Immature natural killer cell (primary cell): ENCODE measurements at places on chromosomes 12 and 14. TPM values are rescaled to one million over a fixed set of nuclear protein-coding genes. Genes with fewer than 3 reads are reported as not detected.

DNA sequence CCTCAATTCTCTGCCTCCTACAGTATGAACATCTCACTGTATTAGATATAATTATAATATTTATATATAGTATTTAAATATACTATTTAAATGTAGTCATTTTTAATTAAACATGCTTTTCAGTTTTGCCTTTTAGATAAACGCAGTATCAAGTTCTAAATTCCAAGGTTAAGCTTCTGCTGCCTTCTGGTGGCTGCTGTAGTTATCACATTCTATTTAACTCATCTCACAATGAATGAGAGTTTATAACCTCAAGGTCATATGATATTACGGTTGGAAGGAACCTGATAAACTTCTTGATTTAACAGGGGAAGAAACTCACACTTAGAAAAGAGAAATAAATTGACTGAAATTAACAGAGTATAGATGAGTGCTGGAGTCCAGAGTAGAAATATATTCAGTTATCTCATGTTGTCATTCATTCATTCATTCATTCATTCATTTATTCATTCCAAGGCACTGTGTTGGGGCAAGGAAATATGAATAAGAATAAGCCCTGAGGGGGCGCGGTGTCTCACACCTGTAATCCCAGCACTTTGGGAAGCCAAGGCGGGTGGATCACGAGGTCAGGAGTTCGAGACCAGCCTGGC is 31.9 kb downstream of the GUCY2C start:
- DNase-seq = peak; percentile 20

DNA sequence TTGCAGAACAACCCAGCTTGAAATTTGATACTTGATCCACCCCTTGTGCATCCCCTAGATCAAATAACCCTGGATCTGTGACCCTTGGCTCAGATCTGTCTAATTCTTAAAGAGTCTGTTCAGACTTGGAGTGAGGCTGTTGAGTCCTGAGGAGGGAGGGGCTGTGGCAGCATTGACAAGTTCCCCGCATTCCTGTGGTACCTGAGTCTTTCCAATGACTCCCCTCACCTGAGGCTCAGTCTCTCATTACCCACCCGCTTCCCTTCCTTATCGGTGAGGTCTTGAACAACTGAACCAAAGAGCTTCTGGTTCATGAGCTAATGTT is 16.1 kb upstream of the HDAC7 start:
- DNase-seq = no peak

DNA sequence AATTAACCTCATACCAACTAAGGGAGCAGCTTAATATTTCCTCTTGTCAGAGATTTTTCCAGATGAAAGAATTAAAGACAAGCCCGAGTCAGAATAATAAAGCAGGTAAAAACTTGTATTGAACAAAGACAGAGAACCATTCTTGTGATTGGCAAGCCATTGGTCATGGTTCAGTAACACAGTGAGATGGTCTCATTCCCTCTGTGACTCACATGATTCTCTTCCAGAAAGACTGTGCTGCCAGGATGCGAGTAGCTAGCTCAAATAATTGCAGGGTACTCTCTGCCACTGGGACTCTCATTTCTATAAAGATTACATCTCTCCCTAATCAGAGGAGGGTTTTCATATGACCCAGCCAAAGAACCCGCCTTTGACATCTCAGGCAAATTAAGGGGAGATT is 179.4 kb downstream of the PHLDA1 start:
- no peak for DNase-seq

GRCh38 chr14:84273181-84273580 is 1256.8 kb upstream of the FLRT2 start:
- no peak for DNase-seq

DNA sequence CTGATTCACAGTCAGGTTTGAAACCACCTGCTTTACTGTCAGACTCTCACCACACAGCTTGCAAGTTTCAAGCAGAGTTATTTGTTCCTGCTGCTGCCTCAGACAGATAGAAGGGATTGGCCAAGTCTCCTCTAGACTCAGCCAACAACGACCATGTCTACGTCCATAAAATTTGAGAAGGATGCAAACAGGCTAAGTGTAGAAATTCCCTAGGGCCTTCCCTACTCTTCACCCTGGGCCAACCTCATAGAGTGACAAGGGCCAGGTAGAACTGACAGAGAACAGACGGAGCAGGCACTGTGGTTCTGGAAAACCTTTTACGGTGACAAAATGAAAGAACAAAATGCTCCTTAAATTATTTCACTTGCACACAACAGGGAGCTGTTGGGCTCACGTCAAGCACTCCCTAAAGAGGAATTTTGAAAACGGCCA is 39.5 kb downstream of the CLIP1 start:
- DNase-seq = no peak

DNA sequence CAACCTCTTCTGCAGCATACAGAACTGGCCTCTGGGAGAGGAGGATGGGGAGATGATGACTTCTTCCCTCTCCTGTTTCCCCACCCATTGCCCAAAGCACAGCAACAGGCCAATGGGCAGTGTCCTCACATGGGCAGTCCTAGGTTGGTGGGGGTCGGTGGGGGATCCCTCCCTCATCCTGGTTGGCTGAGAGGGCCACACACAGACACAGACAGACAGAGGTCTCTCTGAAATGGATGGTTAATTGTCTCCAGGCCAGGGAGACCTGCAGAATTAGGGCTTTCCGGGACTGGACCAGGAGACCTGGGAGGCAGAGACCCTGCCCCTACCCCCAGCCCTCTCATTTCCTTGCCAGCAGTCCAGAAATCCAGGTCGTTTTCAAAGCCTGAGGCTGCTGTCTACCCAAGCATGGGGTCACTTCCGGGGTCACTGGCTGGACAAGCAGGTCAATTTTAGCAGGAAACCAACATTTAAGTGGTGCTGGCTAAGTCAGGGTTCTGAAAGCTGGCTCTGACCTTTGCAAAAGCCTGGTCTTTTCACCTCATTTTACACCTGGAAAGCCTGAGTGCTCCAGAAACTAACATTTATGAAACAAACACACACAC is 48.6 kb upstream of the TBX3 start:
- no peak for DNase-seq

SYT1 gene
- polyA plus RNA-seq = not detected

ACOT4 gene
- 9.8 TPM for polyA plus RNA-seq

GRCh38 chr14:104428333-104428851 is 151.2 kb upstream of the C14orf180 start:
- no peak for DNase-seq

- DNase-seq = no peak
Observed at GRCh38 chr14:100498068-100498467, 89.1 kb downstream of the BEGAIN start.

SLC35F4 gene
- polyA plus RNA-seq = not detected

RIMBP2 gene
- polyA plus RNA-seq = not detected

DNA sequence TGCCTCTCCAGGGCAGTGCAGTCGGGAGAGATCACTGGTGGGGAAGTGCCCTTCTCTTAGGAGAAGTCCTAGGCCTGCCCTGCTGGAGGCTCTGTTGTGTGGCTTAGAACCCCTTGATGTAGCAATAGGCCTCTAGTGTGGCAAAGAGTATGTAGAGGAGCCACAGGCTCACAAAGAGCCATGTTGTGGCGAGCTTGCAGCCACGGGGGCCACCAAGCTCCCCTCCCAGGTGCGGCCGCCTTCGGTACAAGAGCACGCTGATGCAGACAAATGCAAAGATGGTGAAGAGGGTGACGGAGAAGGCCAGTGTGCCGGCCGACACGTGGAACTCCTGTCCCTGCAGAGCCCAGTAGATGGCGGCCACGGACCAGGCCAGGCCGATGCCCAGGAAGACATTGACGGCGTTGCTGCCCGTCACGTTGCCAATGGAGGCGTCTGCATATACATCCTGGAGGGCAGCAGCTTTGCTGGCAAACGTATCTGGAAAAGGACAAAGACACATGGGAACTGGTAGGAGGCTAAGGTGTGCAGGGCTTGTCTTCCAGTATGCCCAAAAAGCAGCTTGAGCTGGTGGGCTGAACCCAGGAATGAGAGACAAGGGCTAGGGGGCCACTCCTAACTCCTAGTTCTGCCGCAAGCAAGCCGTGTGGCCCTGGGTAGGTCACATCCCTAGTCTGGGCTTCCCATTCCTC is 142.8 kb downstream of the SLC8A3 start:
- no peak for DNase-seq

DNA sequence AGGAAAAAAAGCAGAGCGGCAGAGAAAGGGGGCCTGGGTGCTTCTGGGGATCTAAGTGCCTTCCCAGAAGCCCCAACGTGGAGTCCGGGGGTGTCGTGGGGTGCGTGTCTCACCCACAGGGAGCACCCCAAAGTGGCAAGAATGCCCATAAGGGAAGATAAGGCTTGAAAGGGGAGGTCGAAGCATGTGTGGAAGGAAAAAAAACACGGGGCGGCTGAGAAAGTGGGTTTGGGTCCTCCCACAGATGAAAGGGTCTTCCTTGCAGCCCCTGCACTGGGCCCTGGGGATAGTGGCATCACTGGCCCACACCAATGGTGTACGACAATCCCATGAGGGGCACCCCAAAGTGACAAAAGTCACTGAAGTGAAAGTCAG is 275.5 kb downstream of the ALG10 start:
- no peak for DNase-seq

DNA sequence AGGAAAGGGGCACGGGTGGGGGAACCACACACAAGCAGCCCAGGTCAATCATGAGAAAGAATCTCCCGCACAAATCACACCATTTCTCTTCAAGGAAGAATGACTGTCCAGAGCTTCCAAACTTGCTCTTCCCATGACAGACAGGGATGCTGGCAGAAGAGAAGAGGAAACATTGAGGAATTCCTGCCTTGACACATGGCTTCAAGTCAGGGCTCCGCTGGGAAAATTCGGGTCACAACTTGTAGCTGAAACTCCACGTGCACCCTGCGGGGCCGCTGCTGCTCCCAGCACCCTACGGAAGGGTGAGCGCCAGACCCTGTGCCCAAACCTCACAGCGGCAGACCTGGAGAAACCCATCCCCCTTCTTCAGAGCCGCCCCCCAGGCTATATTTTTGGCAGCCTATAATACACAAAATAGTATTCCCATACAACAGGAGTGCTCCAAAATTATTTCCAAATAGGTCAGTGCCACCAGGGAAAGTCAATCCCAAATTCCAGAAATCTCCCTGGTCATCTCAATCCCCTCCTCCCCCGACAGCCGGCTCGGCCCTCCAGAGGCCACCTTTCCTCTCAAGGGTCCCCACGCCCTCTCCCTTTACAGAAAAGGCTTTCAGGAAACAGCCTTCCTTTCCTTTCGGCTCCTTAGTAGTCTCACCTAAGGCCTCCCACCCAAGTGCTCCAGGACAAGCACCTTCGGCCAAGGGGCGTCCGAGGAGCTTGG is 1.3 kb downstream of the TMEM132D start:
- no peak for DNase-seq

DNA sequence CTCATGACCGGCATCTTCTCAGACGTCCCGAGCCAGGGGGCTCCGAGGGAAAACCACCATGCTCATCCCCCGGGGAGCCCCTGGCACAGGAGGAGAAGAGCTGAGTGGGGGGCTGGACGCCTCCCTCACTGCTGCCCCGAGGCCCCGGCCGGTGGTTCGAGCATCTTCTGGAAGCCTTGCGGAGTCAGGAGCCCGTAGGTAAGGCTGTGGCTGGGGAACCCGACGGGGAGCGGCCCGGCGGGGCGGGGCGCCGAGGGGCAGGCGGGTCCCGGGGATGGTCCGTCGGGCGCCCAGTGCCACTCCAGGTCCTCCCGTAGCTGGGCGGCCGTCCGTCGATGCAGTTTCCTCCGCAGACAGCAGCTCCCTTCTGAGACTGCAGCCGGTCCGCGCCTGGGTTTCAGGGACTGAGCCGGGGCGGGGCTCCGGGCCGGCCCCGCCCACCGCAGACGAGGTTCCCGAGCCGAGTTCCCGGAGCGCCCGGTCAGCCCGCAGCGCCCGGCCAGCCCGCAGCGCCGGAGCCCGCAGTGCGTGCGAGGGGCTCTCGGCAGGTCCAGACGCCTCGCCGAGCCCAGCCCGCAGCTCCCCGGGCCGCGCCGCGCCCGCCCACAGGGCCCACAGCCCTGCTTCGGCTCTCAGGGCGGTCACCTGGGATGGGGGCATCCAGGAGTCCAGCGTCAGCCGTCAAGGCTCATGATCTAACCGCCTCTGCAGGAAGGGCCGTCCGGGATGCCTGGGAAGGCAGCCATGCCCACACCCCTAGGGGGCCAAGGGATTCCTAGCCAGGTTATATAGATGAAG is at the start of gene PGF:
Gene PGF (minus strand): TSS at position 369 of the 798 bp plus-strand sequence. CDS start 355 bp downstream, at position 14.
- DNase-seq = peak; percentile 25

- no peak for DNase-seq
Observed at GRCh38 chr12:81956468-81956860, 197.3 kb upstream of the PPFIA2 start.

- no peak for DNase-seq
Observed at GRCh38 chr12:109557200-109557599, 16.1 kb downstream of the MMAB start.

- peak; percentile 28 for DNase-seq
Observed at GRCh38 chr14:81211844-81212243, 8.9 kb downstream of the GTF2A1 start.

DNA sequence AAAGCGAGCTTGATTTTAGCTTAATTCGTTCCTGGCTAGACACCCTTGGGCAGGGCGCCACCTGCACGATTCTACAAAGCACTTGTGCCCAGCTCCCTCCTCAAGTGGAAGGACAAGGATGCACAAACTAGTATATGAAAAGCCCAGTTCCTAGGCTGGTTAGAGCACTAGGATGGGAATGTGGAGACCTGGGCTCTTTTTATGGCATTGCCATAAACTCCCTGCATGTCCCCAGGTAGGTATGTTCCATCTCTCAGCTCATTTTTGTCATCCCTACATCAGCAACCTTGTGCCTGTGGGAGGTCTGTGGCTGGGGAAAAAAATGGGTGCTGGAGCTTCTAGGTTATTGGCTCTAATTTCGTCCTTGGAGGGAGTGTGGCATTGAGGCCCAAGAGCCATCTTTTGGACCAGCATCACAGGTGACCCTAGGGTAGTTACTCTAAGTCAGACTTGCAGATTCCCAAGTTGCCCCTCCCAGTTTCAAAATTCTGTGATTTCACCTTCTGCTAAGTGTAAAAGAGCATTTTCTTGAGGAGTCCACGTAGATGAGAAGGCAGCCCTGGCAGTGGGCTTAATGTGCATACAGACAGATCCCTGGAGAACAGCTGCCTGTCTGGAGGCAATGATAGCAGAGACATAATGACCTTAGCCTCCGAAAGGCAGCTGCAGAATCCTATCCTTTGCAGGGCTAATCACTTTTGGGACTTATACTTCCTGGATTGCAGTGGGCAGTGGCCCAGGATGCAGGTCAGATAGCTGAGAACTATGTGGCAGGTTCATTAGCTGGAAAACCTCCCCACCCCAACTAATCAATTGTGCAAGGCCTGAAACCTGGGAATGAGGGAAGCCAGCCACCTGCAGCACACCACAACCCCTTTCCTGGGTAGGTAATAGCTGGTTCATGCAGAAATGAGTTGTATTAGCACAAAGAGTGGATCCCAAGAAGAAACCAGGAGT is 47.6 kb upstream of the BDKRB2 start:
- no peak for DNase-seq

DNA sequence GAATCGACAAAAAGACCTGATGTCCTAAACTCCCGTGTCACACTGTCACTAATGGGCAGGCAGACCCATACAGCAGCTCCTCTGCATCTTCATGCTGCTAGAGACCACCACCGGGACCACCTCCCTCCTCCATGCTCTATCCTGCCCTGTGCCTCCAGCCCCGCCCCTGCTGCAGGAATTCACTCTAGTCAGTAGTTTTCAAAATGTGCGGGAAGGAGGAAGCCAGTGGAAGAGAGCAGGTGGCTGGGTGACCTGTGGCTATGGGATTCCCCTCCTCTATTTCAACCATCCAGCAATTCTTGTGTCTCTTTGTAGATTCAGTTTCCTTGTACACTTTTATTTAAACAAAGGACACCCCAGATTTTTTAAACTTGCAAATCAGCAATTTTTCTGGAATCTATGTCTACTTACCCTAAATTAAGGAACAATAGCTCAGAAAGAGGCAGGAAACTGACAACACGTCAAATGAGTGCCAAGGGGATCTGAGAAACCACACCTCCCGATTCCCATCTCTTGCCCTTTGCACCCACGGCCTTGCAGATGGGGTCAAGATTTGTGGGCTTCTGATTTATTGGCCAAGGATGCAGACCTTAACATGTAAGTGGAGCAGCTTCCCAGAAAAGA is 20.4 kb upstream of the MAP1LC3B2 start:
- no peak for DNase-seq
